Fibroblast of skin of left biceps (primary cell): ENCODE measurements at places on chromosomes 12 and 14.
A peak's percentile ranks its signal among the peaks of the same experiment; 100 is the strongest.

- DNase-seq, result no peak
These were observed 181.0 kb downstream of the CFAP54 start for GRCh38 chr12:96670334-96670899.

GRCh38 chr14:71481021-71481654 is 451.1 kb upstream of the RGS6 start:
- no peak for DNase-seq

- no peak for DNase-seq
These were observed 82.0 kb upstream of the EEA1 start for GRCh38 chr12:93011100-93011499.

DNA sequence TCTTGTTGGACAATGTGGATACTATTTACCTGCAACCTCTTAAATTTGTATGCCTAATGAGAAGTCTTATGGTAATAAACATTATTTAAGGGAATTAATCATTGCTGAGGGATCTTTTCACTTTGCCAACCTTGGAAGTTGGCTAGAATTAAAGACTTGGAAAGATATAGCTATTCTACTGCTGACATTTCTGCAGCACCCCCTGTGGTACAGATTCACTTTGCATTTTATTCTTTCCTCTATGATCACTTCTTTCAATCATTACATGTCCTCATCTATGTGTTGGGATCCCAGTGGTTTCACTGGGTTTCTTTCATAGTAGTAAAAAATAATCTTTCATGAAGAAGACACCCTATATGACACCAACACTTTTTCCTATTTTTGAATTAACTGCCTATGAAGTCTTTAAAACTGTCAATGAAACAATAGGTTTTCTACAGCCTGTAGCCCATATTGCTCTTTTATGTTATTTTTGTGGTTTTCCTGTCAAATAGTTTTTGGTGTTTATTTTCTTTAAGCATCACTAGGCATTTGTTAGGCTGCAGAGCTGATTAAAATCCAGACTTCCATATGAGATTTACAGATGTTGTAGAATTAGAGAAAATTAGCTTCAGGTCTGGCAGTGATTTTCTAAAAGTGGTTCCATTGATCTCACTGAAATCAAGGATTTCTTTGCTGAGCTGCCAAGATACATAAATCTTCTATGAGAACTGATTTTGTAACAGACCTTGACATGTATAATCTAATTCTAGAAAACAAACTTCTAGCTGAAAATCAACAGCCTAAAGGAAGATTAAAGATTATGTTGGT is 256.1 kb downstream of the NAV3 start:
- DNase-seq, result peak; percentile 10

GRCh38 chr12:80299976-80300375 is 144.1 kb upstream of the PTPRQ start:
- no peak for DNase-seq

DNA sequence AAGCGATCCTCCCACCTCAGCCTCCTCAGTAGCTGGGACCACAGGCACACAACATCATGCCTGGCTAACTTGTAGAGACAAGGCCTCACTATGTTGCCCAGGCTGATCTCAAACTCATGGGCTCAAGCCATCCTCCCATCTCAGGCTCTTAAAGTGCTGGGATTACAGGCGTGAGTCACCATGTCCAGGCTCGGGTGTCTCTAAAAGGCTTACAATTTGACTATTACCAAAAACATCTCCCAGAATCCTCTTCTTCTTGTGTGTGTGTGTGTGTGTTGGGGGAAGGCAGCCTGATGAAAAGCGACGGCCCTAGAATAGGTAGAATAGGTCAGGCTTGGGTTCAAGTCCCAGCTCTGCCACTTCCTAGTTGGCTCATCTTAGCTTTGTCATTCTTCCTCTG is 16.8 kb downstream of the MSI1 start:
- DNase-seq, result no peak

DNA sequence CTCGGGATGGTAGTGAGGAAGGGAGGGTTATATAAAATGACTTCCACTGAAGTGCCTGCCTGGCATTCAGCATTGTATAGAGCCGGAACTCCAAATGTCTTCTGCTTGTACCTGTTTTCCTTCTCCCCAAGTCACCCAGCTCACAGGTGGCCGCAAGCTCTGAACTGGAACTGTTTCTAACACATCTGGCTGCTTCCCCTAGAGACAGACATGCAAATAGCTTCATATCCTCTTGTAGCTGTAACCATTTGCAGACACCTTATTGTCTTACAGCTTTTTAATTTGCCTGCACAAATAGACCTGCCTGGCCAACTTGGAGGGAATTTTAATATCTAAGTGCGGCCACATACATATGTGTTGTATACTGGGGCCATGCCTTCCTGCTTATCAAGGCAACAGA is 126.0 kb downstream of the CHST11 start:
- no peak for DNase-seq

GRCh38 chr12:53964315-53964713 is 8.6 kb upstream of the HOXC11 start:
- no peak for DNase-seq

GRCh38 chr12:132210223-132211055 is 66.2 kb downstream of the NOC4L start:
- no peak for DNase-seq

GRCh38 chr12:6229224-6230218 is 29.3 kb downstream of the CD9 start:
- peak; percentile 73 for DNase-seq
